Fibroblast of the aortic adventitia (primary cell): ENCODE measurements at places on chromosomes 12 and 14.
A peak's percentile ranks its signal among the peaks of the same experiment; 100 is the strongest.

GRCh38 chr12:101962486-101962885 lies 85.1 kb downstream of the DRAM1 start:
- DNase-seq = peak; percentile 72

DNA sequence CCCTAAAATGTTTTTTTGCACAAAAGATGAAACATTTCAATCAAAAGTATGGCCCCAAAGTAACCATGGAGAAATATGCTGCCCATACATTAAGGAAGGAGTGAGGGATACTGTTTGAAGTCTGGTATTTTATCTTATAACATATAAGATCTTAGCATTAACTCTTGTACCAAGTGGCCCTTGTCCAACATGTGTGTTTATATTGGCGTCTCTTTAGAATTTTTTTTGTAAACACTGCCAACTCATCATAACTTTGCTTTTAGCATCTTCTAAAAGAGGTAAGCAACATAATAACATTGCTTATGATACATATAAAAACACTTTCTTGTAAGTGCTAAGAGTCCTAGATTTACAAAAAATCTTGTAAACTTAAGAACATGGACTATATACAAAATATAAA lies 419.7 kb downstream of the ADAMTS20 start:
- DNase-seq = no peak

DNA sequence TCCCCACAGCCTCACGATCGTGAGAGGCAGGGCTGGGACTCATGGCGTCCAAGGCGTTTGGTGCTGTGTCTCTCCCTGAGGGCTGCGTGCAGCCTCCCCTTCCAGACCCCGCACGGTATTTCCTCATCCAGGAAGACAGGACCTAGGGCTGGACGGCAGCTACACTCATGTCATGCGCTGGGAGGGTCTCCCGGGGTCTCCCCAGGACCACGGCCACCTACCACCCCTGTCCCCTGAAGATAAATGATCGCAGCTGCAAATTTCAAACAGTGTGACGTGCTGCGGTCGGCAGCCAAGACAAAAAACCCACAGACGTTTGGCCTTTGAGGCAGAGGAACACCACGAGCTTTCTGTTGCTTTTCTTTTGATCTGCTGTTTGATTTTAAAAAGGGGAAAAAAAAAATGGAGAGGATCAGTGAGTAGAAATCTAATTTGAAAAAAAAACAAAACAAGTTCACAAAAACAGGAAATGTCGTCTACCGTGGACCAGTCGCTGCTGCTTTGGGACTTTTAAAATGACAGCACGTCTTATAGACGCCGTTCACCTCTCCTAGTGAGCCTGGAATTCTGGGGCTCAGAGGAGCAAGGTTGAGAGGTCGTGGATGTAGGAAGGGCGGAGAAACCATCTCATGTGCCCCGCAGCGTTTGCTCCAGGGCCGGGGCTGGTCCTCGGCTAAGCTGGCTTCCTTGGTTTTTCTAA lies 237.6 kb downstream of the SLC41A2 start:
- DNase-seq = no peak

DNA sequence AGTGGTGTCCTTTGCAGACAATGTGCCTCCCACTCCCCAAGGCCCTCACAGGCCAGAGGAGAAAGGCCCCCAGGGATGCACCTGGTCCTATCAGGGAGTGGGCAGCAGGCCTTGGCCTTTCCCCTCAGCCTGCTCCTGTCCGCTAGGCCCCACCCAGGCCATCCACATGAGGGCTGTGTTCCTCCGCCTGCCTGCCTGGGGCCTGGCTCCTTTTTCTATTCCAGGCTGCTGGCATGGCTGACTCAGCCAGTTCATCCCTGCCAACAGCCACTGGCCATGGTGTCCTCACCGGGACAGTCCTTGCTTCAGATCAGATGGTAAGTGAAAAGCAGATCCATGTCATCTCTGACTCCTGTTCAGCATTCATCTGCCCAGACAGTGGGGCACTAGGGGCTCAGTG lies 13.4 kb downstream of the ISM2 start:
- DNase-seq = no peak

GRCh38 chr14:34981743-34982420 lies 910 bp upstream of the SRP54 start:
- DNase-seq = no peak

GRCh38 chr12:19432309-19433170 lies 6.8 kb upstream of the AEBP2 start:
- no peak for DNase-seq

DNA sequence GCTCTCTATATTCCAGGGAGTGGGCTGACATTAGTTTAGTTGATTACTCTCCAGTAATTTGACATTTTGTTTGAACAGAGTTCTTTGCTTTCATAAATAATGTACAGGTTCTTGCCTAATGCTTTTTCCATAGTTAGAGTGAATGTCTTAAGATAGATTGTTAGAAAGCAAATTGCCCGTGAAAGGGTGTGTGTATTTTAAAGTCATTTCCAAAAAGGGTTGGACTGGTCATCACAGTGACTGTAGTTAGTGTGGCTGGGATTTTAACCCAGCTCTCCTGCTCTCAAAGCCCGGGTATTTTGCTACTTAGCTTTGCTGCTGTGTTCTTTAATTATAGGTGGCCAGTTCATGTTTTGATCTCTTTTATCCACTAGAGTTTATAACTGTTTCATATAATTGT lies 74.2 kb downstream of the DNAH10 start:
- no peak for DNase-seq

GRCh38 chr12:54337280-54337842 lies 12.4 kb downstream of the COPZ1 start:
- peak; percentile 39 for DNase-seq

DNA sequence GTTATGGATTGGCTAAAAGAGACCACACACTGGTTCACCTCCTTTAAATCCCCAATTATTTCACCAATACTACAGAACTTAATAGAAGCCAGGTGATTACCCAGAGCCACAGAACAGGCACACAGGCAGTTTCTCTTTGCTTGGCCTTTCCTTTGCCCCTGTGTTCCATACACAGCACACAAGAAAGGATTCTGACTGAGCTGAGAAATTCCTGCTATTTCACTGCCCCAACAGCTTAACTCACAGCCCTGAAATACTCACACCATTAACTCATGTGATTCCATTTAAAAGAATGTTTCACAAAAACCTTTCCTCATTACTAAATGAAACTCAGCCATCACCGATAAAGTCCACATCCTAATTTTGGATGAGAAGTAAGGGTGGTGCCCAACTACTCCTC lies 133.6 kb downstream of the MED13L start:
- DNase-seq = peak; percentile 65

DNA sequence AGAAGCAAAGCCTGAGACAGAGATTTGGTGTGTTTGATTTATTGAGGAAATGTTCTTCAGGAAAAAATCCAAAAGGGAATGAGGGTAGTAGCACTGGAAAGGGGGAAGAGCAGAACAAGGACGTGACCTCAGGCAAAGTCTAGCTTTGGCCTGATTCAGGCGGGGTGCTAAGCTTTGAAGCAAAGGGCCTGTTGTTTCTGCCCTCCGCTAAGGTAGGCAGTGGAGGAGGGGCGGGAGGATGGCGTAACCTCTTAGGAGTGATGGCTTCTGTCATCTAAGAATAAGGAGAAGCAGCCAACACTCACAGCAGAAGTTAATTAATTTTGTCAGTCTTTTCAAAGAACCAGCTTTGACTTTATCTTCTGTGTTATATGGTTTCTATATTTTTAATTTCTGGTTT lies 20.4 kb downstream of the ABHD12B start:
- DNase-seq = no peak

DNA sequence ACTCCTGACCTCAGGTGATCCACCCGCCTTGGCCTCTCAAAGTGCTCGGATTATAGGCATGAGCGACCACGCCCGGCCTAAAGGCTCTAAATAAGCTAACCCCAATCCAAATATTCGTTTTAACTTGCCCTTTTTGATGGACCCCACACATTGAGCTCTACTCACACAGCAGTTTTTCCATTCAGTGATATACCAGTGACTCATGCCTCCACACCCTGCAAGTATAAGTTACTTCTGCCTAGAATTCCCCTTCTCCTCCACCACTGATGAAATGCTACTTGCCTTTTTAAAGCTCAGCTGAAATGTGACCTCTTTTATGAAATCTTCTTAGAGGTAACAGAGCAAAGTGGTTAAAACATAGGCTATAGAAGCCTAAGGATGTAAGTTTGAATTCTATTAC lies 68.8 kb downstream of the EXOC5 start:
- DNase-seq = peak; percentile 59

GRCh38 chr14:53355581-53356112 lies 202.5 kb upstream of the DDHD1 start:
- peak; percentile 58 for DNase-seq

DNA sequence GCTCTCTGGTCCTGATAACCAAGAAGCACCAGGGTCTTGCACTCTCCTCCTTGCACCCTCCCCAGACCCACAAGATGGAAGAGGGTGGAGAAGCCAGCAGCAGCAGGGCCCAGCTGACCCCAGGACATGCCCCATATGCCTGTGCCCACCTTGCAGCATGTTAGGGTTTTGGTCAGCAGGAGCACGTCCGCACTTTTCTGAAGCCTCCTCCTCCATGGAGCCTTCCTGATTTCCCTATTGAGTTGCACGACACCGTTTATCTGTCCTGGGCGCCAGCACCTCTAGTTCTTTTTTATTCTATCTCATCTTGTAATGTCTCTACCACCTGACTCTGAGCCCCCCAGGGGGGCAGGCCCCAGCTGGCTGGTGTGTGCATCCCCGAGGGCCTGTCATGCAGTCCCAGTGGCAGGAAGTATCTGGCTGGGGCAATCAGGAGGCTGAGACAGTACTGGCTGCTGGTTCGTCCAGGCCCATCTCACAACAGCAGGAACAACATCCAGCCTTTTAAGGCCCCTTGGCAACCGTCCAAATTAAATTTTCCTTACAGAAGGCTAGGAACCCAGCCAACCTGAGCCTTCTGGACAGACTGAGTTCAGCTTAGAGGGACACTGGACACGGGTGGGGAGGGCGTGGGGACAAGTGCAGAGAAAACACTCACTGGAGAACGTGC lies 39.6 kb downstream of the CCDC85C start:
- peak; percentile 88 for DNase-seq

- no peak for DNase-seq
Measured at GRCh38 chr14:82230748-82231147, 697.1 kb upstream of the SEL1L start.

DNA sequence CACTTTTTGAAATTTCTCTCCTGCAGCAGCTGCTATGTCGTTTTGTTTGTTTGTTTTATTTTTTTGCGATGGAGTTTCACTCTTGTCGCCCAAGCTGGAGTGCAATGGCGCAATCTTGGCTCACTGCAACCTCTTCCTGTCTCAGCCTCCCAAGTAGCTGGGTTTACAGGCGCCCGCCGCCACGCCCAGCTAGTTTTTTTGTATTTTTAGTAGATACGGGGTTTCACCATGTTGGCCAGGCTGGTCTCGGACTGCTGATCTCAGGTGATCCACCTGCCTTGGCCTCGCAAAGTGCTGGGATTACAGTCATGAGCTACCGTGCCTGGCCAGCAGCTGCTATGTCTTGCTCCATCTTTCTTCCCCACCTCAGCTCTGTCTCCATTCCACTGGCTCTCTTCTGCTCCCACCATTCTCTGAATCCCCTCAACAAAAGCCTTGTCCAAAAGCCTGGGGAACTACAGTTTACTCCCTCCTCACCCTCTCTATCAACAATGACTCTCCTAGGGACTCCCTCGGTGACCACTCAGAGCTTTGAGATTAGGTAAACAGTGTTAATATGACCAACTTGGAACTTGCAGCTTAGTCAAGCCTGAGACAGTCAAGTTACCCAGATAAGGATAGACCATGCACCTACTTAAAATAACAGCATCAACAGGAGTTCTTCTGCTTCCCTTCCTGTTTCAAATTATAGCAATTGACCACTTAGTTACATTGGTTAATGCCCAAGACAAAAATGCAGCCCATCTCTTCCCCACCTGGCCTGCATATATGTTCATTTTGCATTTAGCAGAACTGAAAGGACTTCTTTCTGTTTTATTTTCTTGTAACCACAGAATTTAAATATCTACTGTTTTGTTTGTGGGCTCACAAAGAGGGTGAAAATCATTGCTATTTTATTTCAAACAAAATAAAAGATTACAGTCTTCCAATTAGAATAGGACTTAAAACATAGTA lies 189.0 kb upstream of the AMIGO2 start:
- no peak for DNase-seq

DNA sequence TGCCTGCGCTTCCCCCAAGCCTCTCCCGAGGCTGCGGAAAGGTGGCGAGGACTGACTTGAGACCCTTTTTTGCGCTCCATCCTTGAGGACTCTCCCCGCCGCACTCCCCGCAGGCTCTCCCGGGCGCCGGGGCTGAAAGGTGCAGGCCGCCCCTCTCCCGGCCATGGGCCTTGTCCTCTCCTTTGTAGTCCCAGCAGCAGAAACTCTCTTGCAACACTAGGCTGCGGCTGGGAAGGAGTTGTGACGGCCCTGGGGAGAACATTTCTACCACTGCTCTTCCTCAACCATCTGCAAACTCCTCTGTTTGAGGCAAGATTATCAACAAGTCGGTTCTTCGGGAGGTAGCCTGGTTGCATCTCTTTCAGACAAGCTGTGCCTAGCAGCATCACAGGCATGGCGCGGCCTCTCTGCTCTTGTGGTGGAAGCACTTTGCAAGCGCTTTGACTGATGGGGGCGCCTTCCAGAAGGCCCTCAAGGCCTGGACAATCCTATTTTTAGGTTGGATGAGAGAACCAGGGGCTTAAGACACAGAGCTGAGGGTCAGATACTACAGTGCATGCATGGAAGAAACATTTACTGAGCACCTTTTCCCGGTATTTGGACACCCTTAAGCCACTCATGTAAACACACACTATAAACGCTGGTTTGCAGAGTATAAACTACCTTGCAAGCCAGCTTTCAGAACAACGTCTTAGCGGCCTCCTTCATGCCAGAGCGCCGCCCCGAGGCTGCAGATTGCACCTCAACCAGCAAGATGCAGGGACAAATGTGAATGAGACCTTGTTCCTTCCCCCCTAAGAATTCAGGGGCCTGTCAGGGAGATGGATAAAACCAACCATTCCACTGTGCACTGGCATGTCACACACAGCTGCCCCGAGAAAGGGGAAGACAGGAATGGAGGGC lies 1.2 kb upstream of the PRIMA1 start:
- no peak for DNase-seq

- DNase-seq = no peak
Measured at GRCh38 chr12:5568325-5568981, 136.5 kb downstream of the NTF3 start.

- peak; percentile 73 for DNase-seq
Measured at GRCh38 chr14:79584679-79585078, 626.6 kb downstream of the DIO2 start.

GRCh38 chr14:61190341-61190740 lies 90.8 kb downstream of the TMEM30B start:
- no peak for DNase-seq

DNA sequence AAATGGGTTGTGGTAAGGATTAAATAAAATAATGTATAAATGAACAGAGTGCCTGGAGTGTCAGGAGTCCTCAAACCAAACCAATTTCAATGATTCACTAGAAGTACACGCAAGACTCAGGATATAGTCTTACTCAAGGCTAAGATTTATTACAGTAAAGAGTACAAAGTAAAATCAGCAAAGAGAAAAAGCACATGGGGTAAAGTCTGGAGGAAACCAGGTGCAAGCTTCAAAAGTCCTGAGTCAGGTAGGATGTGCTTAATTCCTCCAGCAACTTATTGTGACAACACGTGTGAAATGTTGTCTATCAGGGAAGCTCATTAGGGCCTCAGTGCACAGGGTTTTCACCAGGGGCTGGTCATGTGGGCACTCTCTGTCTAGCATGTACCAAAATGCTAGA lies 105.8 kb upstream of the NAP1L1 start:
- DNase-seq = no peak
